Bronchus fibroblast of lung (primary cell): ENCODE measurements at places on chromosomes 2 and 18. TPM values are rescaled to one million over a fixed set of nuclear protein-coding genes. Genes with fewer than 3 reads are reported as not detected.

AMER3 gene
- total RNA-seq: not detected in 2 replicates

NEU4 gene
- not detected in 2 replicates for total RNA-seq

MAP3K2 gene
- 10.9 and 11.9 TPM in 2 replicates for total RNA-seq

PRKAG3 gene
- total RNA-seq: not detected in 2 replicates

IL36A gene
- not detected in 2 replicates for total RNA-seq

ZNF396 gene
- 0.67 and 0.89 TPM in 2 replicates for total RNA-seq

GPR155 gene
- total RNA-seq: 0.74 and 1.3 TPM in 2 replicates

TSGA10 gene
- total RNA-seq: 0.17 and 4.3 TPM in 2 replicates

CXCR4 gene
- not detected in 2 replicates for total RNA-seq

RTP5 gene
- total RNA-seq: not detected in 2 replicates

CABYR gene
- total RNA-seq: 6.7 and 7.6 TPM in 2 replicates

C2orf15 gene
- not detected in 2 replicates for total RNA-seq

SERPINB13 gene
- total RNA-seq: not detected in 2 replicates

ALPG gene
- not detected in 2 replicates for total RNA-seq

ASB18 gene
- not detected in 2 replicates for total RNA-seq

REG1B gene
- not detected in 2 replicates for total RNA-seq

ST8SIA5 gene
- 0.17 TPM in 1 of 2 replicates, not detected in the other for total RNA-seq

VSNL1 gene
- 0.17 and 1.0 TPM in 2 replicates for total RNA-seq

WNT10A gene
- not detected in 2 replicates for total RNA-seq

SH2D6 gene
- 0.34 and 0.59 TPM in 2 replicates for total RNA-seq

UPP2 gene
- not detected in 2 replicates for total RNA-seq

TBR1 gene
- not detected in 2 replicates for total RNA-seq

ARL4C gene
- total RNA-seq: 4.0 and 5.2 TPM in 2 replicates

SCLY gene
- 18.0 and 19.5 TPM in 2 replicates for total RNA-seq

SRD5A2 gene
- total RNA-seq: not detected in 2 replicates

HPCAL1 gene
- 62.0 and 74.1 TPM in 2 replicates for total RNA-seq

DIS3L2 gene
- 19.6 and 22.7 TPM in 2 replicates for total RNA-seq

YES1 gene
- total RNA-seq: 103 and 111 TPM in 2 replicates

MGAT4A gene
- total RNA-seq: not detected in 2 replicates

HDLBP gene
- total RNA-seq: 430 and 450 TPM in 2 replicates

ROCK1 gene
- 11.1 and 13.3 TPM in 2 replicates for total RNA-seq

CD207 gene
- total RNA-seq: not detected in 2 replicates

FRZB gene
- 0.89 and 1.2 TPM in 2 replicates for total RNA-seq

CRACDL gene
- under 0.01 TPM in 1 of 2 replicates, not detected in the other for total RNA-seq

OTOF gene
- total RNA-seq: not detected in 2 replicates

OTX1 gene
- total RNA-seq: under 0.01 and 0.17 TPM in 2 replicates

DHRS9 gene
- not detected in 2 replicates for total RNA-seq
